ENCODE measurements at places on chromosomes 12 and 14.

- DNase-seq, result no peak
Measured at GRCh38 chr12:122394626-122395194, 27.8 kb downstream of the CLIP1 start.

DNA sequence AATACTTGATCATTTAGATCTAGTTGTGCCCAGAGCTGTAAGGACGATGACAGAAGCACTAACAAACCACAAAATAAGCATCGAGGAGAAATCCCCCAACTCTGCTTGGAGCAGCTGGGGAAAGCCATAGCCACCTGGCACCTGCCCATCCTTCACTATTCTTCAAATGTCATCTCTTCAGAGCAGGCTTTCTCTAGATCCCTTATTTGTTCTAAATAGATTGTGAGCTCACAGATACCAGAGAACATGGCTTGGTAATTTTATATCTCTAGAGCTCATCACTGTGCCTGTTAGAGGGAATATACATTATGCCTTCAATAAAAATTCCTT is 50.9 kb downstream of the GRIP1 start:
- no peak for DNase-seq

DNA sequence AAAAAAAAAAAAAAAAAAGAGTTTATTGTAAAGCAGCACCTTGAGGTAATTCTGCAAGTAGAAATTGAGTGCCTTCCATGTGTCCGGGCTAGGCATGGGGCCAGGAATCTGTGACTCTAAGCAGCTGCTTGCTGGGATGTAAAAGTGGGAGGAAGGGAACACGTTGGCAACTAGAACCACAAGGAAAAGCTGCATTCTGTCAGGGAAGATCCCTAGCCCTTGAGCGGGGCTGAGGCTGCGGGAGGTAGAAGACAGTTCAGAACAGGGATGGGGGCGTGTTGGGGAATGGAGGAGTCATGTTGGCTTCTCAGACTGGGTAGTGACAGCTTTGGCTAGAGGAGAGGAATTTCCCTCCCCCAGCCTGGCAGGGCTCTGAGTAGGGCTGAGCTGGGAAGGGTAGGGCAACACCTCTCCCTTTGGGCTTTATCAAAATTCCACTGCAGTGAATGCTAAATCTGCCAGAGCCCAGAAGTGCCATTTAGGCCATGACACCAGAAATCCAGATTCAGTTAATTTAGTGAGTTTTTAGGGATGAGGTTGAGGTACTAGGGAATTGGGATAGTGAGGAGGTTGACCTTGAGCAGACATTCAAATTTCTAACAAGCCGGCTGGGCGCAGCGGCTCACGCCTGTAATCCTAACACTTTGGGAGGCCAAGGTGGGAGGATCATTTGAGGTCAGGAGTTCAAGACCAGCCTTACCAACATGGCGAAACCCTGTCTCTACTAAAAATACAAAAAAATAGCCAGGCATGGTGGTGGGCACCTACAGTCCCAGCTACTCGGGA is 3.4 kb upstream of the TRAFD1 start:
- DNase-seq, result peak; percentile 57

DNA sequence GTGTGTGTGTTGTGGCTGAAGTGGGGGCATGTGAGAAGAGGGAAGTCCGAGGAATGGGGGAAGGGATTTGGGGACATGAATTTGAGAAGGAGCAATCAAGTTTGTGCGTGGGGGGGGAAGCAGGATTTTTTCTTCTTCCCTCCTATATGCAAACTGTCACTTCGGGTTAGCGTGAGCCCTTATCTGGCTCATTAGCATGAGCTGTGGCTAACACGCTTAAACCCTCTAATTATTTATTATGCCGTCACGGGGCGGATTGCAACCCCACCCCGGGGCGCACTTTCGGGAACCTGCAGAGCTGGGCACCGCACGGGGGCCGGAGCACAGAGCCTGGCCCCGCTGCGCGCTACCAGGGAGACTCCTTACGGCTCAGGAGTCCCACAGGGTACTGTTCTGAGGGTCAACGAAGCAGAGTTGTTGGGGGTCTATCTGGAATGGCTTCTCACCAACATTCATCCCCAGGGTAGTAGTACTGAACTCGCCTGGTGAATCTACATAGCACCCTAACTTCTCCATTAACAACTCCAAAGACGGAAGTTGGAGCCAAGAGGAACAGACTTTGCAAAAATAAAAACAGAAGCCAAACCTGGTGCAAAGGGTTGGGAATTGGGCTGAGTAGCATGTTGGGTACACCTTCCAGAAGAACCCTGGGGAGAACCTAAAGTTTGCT is 6.4 kb upstream of the ASCL1 start:
- no peak for DNase-seq

GRCh38 chr12:32926963-32927362 is 30.4 kb upstream of the PKP2 start:
- DNase-seq, result no peak

DNA sequence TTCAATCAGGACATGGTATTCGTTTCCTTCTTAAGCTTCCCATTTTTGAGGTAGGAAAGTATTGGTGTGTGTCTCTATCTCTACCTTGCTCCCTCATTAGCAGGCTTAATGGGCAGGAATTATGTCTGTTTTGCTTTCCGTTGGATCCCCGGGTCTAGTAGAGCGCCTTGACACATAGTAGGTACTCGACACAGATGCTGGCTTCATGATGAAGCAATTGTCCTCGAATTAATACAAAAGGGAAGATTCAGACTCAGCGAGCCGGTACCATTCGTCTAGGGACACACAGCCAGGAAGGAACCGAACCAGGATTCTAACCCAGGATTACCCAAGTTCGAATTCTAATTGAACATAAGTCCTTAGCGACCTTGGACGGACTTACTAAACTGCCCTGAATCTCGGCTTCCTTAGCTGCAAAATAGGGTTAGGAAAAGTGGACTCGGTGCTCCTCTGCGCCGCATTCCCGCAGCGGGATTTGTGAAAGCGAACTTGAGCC is 496 bp upstream of the ISCU start:
- DNase-seq, result peak; percentile 80

GRCh38 chr12:47282206-47282605 is 202.4 kb upstream of the AMIGO2 start:
- no peak for DNase-seq

GRCh38 chr12:122013791-122014590 is 7.7 kb upstream of the BCL7A start:
- DNase-seq, result no peak

- no peak for DNase-seq
Measured at GRCh38 chr12:57590864-57591781, at the start of gene PIP4K2C. PIP4K2C (plus strand) TSS chr12:57591192; CDS start chr12:57591290, 98 bp downstream.

- no peak for DNase-seq
Measured at GRCh38 chr14:98733536-98733935, 538.5 kb downstream of the BCL11B start.

DNA sequence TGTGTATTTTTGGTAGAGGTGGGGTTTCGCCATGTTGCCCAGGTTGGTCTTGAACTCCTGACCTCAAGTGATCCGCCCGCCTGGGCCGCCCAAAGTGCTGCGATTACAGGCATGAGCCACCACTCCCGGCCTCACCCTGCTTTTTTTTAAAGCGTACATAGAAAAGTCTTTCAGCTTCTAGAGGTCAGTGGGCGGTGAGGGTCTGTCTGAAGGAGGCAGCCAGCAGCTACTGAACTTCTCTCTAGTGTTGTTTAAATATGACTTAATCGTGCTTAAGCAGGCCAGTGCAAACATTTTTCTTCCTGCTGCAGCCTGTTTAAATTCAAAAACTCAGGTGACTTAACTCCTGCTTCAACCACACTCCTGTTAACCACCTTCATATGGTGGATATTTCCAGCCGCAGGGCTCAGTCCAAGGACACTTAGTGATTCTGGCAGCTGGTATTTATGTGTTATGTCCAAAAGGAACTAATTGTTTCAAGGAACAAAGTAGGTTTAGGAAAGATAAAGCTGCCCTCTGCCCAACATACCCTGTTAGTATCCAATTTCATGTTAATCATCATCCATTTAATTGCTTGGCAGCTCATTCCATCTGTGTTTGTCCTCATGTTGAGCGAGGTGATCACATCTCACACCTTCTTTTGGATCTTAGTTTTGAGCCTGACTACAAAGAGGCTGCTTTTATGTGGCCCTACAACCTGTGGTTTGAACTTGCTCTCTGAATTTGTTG is 2.0 kb downstream of the PRKAB1 start:
- no peak for DNase-seq

DNA sequence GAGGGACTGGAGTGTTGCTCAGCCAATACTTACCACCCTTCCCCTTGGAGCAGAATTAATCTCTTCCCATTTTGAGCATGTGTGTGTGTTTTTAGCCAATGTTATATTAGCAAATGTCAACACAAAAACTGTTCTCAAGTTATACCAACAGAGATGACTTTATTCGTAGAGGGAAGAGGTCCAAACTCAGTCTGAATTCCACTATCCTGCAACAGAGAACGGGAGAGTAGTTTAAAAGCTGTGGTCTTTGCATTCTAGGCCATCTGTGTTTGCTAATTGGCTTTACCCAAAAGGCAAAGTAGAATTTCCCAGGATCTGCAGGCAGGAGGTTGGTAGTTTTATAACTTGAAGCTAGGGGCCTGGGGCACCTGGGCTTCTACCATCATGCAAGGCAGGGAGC is 847.9 kb upstream of the TMEM132C start:
- DNase-seq, result no peak

GRCh38 chr12:2800046-2800570 is 5.3 kb downstream of the FKBP4 start:
- DNase-seq, result no peak

- DNase-seq, result no peak
Measured at GRCh38 chr12:114767906-114768722, 84.1 kb upstream of the TBX3 start.

DNA sequence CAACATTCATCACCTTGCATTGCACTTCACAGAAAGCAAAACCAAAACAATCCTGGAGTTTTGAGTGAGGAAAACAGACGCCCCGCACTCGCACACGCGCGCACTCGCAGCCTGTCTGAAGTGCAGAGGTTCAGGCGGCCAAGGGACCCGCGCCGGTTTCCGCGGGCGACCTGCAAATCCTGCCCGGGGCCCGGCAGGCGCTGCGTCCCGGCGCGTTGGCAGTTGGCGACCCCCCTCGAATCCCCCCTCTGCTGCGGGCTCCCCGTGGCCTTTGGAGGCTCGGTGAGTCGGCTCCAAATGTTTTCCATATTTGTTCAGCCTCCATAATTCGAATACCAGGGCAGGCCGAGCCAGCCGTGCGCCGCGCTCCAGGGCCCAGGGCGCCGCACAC is at the start of gene SSPN:
TSS of gene SSPN (plus strand) at position 324 of the 391 bp plus-strand sequence. CDS start 100 bp downstream, outside the sequence.
- DNase-seq, result peak; percentile 64

- DNase-seq, result no peak
Measured at GRCh38 chr14:79281244-79282152, 929.8 kb downstream of the DIO2 start.

DNA sequence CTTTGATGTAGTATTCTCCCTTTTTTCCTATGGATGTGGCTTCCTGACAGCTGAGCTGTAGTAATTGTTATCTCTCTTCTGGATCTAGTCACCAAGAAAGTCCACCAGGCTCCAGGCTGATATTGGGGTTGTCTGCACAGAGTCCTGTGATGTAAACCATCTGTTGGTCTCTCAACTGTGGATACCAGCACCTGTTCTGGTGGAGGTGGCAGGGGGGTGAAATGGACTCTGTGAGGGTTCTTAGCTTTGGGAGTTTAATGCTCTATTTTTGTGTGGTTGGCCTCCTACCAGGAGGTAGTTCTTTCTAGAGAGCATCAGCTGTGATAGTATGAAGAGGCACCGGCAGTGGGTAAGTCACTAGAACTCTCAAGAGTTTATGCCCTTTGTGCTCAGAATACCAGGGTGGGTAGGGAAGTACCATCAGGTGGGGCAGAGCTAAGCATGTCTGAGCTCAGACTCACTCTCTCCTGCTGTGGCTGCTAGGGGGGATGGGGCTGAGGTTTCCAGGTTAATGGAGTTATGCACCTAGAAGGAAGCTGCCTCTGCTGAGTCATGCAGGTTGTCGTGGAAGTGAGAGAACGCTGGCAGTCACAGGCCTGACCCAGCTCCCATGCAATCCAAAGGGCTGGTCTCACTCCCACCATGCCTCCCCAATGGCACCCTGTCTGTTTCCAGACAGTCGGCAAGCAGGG is 3.0 kb upstream of the TAS2R14 start:
- no peak for DNase-seq

- no peak for DNase-seq
Measured at GRCh38 chr14:51328064-51328771, 88.2 kb downstream of the TMX1 start.

- no peak for DNase-seq
Measured at GRCh38 chr12:33828326-33828725, 194.0 kb upstream of the ALG10 start.

DNA sequence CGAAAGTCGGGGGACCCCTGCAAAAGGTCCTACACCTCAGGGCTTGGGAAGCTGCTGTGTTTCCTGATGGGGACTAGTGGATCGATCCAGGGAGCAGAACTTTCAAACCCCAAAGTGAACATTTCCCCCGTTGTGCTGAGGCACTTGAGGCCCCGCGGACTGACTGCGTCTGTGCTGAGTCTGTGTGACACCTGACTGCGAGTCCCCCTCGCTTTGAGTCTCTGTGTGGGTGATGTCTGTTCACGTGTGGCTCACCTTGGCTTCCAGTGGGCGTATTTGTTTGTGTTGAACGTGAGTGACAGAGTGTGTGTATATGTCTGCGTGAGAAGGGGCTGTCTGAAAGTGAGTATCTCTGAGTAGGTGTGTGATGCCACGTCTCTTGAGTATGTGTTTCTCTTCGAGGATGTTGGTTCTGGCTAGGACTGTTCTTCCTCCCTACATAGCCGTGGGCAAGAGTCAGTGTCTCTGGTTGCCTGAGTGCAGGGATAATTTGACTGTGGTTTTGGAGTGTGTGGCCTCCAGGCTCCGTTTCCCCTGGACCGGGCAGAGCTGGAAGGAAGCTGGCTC is 1.3 kb downstream of the TEAD4 start:
- no peak for DNase-seq

- no peak for DNase-seq
Measured at GRCh38 chr12:27190761-27191160, 53.3 kb upstream of the STK38L start.

DNA sequence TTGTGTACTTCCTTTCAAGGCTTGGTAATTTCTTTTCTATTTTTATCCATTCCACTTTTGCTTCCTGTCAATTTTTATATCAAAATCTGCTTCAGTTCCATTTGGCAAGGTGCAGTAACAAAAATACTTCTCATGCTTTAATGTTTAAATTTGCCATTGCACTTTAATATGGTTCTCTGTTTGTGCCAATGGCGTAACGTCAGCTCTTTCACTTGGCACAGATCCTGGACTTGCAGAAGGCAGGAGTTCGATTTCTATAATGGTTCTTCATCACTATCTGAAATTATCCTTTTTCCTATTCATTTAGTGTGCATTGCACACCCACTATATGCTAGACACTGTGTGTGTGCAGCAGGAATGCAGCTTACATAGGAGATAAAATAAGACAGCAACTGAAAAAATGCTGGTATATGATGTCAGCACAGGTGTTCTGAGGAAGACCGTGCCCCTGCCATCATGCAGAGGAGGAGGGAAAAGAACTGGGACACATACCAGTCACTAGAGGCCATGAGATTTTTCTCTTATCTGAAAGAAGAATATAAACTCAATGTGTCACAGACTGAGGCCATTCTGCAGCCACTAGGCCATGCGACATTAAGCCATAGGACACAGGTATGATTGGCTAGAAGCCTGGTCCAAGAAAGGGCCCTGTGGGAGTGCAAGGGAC is 298.2 kb downstream of the RPAP3 start:
- DNase-seq, result no peak

- no peak for DNase-seq
Measured at GRCh38 chr12:56321027-56321426, 5.2 kb upstream of the CNPY2 start.
